ENCODE measurements at places on chromosomes 6 and 20. TPM values are rescaled to one million over a fixed set of nuclear protein-coding genes. Genes with fewer than 3 reads are reported as not detected.

- H3K27ac ChIP-seq: peak overlapping the region; percentile 83
- no peak for DNase-seq
- H3K4me1 ChIP-seq: peaks cover 12% of the 10 kb centered on the region
Measured at GRCh38 chr6:119347466-119348095, 2.0 kb downstream of the MAN1A1 start.

BTN1A1 gene
- polyA plus RNA-seq: not detected

HAO1 gene
- polyA plus RNA-seq: not detected

DNA sequence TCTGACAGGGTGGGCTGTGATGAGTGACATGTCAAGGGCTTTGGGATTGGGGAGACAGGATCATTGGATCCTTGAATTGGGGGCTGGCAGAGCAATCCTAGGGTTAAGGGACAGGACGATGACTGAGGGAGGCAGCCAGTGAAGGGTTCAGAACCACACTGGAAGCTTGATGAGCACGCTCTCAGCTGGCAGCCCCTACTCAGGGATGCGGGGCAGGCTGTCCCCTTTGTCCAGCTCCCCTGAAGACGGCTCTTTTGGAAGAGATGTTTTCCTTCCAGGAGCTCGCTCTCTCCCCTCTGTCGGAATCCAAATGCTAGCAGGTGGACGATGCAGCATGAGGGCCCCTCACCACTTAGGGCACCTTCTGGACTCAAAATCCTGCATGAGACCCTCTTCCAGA, 8.4 kb downstream of the TGM3 start:
- H3K4me3 ChIP-seq: no peak overlapping the region
- H3K27me3 ChIP-seq: no peaks in the 10 kb centered on the region
- no peak for DNase-seq
- no peaks in the 10 kb centered on the region for H3K4me1 ChIP-seq
- H3K27ac ChIP-seq: no peak overlapping the region
- no peaks in the 10 kb centered on the region for H3K36me3 ChIP-seq

GRCh38 chr6:145731447-145731846, 3.9 kb downstream of the EPM2A start:
- no peak overlapping the region for H3K27ac ChIP-seq
- H3K4me1 ChIP-seq: no peaks in the 10 kb centered on the region
- no peak for DNase-seq
- H3K36me3 ChIP-seq: no peaks in the 10 kb centered on the region

TTK gene
- not detected for polyA plus RNA-seq

PTCRA gene
- polyA plus RNA-seq: not detected

GRCh38 chr20:8292793-8293192, 160.7 kb downstream of the PLCB1 start:
- H3K27me3 ChIP-seq: no peaks in the 10 kb centered on the region
- no peaks in the 10 kb centered on the region for H3K36me3 ChIP-seq
- H3K4me3 ChIP-seq: no peak overlapping the region
- H3K4me1 ChIP-seq: no peaks in the 10 kb centered on the region
- DNase-seq: no peak

NRSN1 gene
- not detected for polyA plus RNA-seq

HTR1B gene
- polyA plus RNA-seq: not detected

WFDC12 gene
- polyA plus RNA-seq: not detected

FGD2 gene
- 0.38 TPM for polyA plus RNA-seq

- no peaks in the 10 kb centered on the region for H3K36me3 ChIP-seq
- H3K4me1 ChIP-seq: no peaks in the 10 kb centered on the region
- no peak overlapping the region for H3K4me3 ChIP-seq
Measured at GRCh38 chr6:36719126-36719525, 21.5 kb downstream of the RAB44 start.

- DNase-seq: no peak
- H3K27me3 ChIP-seq: no peaks in the 10 kb centered on the region
- no peak overlapping the region for H3K4me3 ChIP-seq
- no peaks in the 10 kb centered on the region for H3K36me3 ChIP-seq
- no peaks in the 10 kb centered on the region for H3K4me1 ChIP-seq
Measured at GRCh38 chr6:134340179-134340975, 22.5 kb upstream of the SGK1 start.

- no peak overlapping the region for H3K27ac ChIP-seq
- no peak overlapping the region for H3K4me3 ChIP-seq
- no peaks in the 10 kb centered on the region for H3K36me3 ChIP-seq
- DNase-seq: no peak
- H3K4me1 ChIP-seq: no peaks in the 10 kb centered on the region
- H3K27me3 ChIP-seq: no peaks in the 10 kb centered on the region
Measured at GRCh38 chr6:55993418-55993817, 118.0 kb upstream of the BMP5 start.

DNA sequence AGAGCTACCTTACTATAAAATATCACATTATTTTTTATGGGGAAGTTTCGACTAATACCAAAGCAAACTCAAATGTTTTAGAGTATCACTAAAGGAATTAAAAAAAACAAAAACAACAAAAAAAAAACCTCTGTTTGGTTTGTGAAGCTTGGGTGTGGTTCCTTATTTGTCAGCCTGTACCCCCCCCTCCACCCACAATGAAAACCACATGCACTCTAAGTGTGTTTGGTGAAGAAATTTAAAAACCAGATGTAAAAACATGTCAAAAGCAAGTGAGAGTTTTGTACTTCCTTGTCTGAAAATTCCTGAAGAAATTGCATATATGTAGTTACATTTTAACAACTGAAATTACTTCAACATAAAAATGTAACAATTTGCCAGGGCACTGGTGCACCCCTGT, 3.1 kb downstream of the STK38 start:
- H3K36me3 ChIP-seq: peaks cover 18% of the 10 kb centered on the region
- H3K4me1 ChIP-seq: peaks cover 51% of the 10 kb centered on the region
- H3K4me3 ChIP-seq: peak overlapping the region; percentile 98
- DNase-seq: peak; percentile 29
- peak overlapping the region; percentile 95 for H3K27ac ChIP-seq

DNA sequence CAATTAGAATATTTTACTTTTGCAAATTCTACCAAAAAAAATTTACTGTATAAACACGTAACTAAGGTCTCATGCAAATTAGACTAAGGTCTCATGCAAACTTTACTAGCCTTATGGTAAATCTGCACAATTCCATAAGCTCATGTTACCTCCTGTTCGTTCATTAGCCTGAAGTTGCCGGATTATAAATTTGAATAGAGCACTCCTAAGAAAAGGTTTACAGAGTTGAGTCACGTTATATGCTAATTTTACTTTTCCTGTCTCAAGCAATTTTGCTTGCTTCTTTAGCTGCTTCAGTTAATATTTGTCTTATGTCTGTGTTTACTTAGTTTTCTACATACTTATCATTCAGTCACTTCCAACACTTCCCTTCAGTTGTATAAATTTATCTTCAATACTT, 1434.0 kb upstream of the EYS start:
- DNase-seq: no peak
- H3K27ac ChIP-seq: no peak overlapping the region
- H3K27me3 ChIP-seq: no peaks in the 10 kb centered on the region
- no peaks in the 10 kb centered on the region for H3K4me1 ChIP-seq
- H3K36me3 ChIP-seq: no peaks in the 10 kb centered on the region
- H3K4me3 ChIP-seq: no peak overlapping the region

GRCh38 chr6:89655122-89655521, 16.6 kb upstream of the LYRM2 start:
- peaks cover 85% of the 10 kb centered on the region for H3K36me3 ChIP-seq
- H3K27ac ChIP-seq: no peak overlapping the region
- no peak for DNase-seq
- H3K4me3 ChIP-seq: no peak overlapping the region
- no peaks in the 10 kb centered on the region for H3K27me3 ChIP-seq

GRCh38 chr6:117557951-117558350, 44.4 kb downstream of the GOPC start:
- H3K27ac ChIP-seq: no peak overlapping the region
- no peaks in the 10 kb centered on the region for H3K4me1 ChIP-seq
- no peaks in the 10 kb centered on the region for H3K27me3 ChIP-seq
- H3K4me3 ChIP-seq: no peak overlapping the region

- H3K4me1 ChIP-seq: no peaks in the 10 kb centered on the region
- H3K36me3 ChIP-seq: no peaks in the 10 kb centered on the region
- no peak overlapping the region for H3K4me3 ChIP-seq
- H3K27ac ChIP-seq: no peak overlapping the region
- no peak for DNase-seq
- no peaks in the 10 kb centered on the region for H3K27me3 ChIP-seq
Measured at GRCh38 chr20:32348207-32348606, 9.9 kb upstream of the ASXL1 start.

DNA sequence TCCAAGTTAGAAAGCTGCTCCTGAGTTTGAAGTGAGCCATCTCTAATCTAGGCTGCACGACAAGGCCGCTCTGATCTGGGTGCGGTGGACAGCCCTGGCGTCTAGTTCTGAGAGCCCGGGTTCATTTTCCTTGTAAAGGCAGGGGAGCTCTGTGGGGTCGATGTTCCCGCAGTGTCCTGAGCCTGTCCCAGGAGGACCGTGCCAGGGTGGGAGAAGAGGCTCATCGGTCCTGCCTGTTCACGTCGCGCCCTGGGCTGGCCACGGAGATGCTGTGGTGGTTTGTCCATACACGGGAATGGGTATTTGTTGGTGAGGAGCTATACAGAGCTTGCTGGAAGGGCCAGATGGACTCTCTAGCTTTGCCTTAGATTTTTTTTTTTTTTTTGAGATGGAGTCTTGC, 27.0 kb downstream of the PSMG4 start:
- H3K36me3 ChIP-seq: no peaks in the 10 kb centered on the region
- no peaks in the 10 kb centered on the region for H3K27me3 ChIP-seq
- no peaks in the 10 kb centered on the region for H3K4me1 ChIP-seq
- H3K27ac ChIP-seq: no peak overlapping the region

TXLNB gene
- polyA plus RNA-seq: 0.12 TPM

- no peaks in the 10 kb centered on the region for H3K36me3 ChIP-seq
- DNase-seq: no peak
- no peaks in the 10 kb centered on the region for H3K4me1 ChIP-seq
- no peaks in the 10 kb centered on the region for H3K27me3 ChIP-seq
Measured at GRCh38 chr20:57698116-57698866, 11.5 kb downstream of the PMEPA1 start.

CTAGE9 gene
- not detected for polyA plus RNA-seq

DNA sequence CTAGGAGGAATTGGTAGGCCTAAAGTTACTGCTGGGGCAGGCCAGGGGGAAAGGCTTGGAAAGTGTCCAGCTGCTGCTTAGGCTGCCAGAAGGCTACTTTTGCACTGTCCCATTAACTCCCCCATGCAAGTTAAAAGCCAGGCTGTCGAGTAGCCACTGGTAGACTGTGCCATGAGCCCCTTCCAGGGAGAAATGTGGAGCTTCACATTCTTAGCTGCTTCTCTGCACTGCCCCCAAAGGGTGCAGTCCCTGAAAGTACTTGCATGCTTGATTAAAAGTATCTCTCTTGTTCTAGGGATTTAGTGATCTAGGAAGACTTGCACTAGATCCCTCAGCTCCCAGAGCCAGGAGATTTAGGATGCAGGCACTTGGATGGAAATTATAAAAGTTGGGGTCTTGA, 57.3 kb downstream of the CDC5L start:
- no peaks in the 10 kb centered on the region for H3K4me1 ChIP-seq
- no peaks in the 10 kb centered on the region for H3K27me3 ChIP-seq
- no peak overlapping the region for H3K4me3 ChIP-seq

ZFP57 gene
- not detected for polyA plus RNA-seq

- H3K36me3 ChIP-seq: no peaks in the 10 kb centered on the region
- no peak overlapping the region for H3K4me3 ChIP-seq
- peaks cover 3% of the 10 kb centered on the region for H3K27me3 ChIP-seq
- no peak for DNase-seq
- no peaks in the 10 kb centered on the region for H3K4me1 ChIP-seq
Measured at GRCh38 chr20:46774943-46775560, 65.6 kb downstream of the SLC2A10 start.

MRAP2 gene
- polyA plus RNA-seq: not detected

PROCR gene
- polyA plus RNA-seq: 1.3 TPM

All from naive thymus-derived CD4-positive, alpha-beta T cell (primary cell).